ENCODE measurements at places on chromosomes 5 and 9.

- no peaks in the 10 kb centered on the region for H3K27me3 ChIP-seq
- no peaks in the 10 kb centered on the region for H3K36me3 ChIP-seq
- no peaks in the 10 kb centered on the region for H3K4me1 ChIP-seq
- H3K4me3 ChIP-seq, result no peak overlapping the region
- no peak overlapping the region for H3K27ac ChIP-seq
Observed at GRCh38 chr5:115579747-115580173, 22.5 kb downstream of the TICAM2 start.

DNA sequence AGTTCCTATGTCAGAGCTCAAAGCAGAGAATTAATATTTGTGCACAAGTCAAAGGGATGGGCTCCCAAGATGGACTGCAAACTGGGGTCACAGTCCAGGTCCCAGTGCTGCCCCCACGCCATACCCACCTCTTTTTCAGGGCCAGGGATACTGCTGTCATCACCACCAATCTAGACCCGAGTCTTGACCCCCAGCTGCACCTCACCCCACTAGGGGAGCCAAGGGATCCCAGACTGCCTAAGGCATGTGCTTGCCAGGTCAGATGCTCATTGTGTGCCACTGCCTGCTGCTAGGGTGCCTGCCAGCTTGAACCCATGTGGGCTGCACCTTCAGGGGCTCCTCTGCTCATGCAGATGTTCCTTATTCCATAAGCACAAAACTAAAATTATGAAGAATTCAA, 215.6 kb upstream of the NREP start:
- no peaks in the 10 kb centered on the region for H3K27me3 ChIP-seq
- no peak for DNase-seq
- no peak overlapping the region for H3K27ac ChIP-seq
- H3K4me1 ChIP-seq, result no peaks in the 10 kb centered on the region
- no peak overlapping the region for H3K4me3 ChIP-seq

DNA sequence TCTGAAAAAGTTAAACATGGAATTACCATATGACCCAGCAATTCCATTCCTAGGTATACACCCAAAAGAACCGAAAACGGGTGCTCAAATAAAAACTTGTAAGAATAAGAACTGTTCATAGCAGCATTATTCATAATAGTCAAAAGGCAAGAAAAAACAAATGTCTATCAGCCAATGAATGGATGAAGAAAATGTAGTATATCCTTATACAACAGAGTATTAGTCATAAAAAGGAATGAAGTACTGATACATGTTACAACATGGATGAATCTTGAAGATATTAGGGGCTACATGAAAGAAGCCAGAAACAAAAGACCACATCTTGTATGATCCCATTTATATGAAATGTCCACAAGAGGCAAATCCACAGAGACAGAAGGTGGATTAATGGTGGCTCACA, 15.6 kb upstream of the BRD3 start:
- H3K27me3 ChIP-seq, result no peaks in the 10 kb centered on the region
- no peak overlapping the region for H3K27ac ChIP-seq
- no peaks in the 10 kb centered on the region for H3K4me1 ChIP-seq
- DNase-seq, result no peak
- no peaks in the 10 kb centered on the region for H3K36me3 ChIP-seq

- no peak for DNase-seq
- no peak overlapping the region for H3K4me3 ChIP-seq
- no peaks in the 10 kb centered on the region for H3K27me3 ChIP-seq
- no peaks in the 10 kb centered on the region for H3K4me1 ChIP-seq
Observed at GRCh38 chr5:175484829-175485228, 6.5 kb downstream of the SFXN1 start.

DNA sequence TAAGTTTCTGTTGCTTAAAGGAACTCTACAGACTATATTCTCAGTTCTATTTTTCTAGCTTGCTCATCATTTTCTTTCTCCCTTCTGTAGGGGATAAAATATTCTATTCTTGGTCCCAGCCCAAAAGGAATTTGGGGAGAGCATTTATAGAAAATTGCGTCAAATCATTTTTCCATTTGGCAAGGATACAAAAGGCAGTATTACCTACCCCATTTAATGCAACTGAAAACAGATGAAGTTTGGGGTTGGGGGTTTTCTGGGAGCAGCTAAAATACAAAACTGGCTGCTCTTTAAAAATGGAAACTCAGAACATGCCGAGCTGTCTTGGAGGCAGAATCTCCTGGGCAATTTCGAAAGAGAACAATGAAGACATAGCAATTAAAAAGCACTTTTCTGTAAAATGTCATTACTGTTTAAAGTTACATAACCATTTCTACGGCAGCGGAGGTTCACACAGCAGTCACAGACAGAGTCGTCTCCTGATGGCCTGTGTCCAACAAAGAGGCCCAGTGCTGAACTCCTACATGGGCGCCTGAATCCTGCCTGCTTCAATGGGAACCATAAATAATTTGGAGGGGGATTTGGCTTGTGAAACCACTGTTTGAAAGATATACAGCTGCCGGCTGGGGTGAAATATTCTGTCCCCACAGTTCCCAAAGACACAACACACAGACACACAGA, 152.4 kb downstream of the BRINP1 start:
- H3K4me3 ChIP-seq, result no peak overlapping the region
- no peaks in the 10 kb centered on the region for H3K27me3 ChIP-seq

DNA sequence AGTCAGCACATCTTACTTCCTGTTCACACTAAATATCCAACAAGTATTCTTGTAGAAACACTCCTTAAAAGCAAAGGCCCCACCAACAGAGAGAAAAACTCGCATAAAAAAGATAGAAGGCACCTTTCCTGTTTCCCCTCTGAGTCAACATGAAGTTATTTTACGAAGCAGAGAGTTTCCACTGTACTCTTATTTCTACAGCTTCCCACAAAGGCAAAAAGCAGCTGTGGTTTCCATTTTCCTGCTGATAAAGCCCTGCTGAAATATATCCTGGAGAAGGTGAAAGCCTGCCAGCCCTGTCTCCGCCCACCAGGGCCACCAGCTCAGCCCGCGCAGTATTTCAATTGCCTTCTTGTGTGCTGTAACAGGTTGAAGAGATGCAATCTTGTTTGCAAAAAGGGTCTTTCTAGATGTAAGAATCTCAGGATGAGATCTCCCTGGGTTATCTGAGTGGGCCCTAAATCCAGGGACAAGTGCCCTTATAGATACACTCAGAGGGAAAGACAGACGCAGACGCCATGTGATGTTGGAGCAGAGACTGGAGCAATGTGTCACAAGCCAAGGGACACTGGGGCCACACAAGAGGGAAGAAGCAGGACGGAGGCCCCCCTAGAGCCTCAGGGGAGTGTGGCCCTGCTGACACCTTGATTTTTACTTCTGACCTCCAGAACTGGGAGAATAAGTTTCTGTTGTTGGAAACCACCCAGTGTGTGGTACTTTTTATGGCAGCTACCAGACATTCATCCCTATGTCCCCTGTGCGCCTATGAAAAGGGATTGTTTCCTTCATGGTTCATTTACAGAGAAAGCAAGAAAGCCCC, 19.9 kb downstream of the SEMA4D start:
- no peaks in the 10 kb centered on the region for H3K4me1 ChIP-seq
- H3K27ac ChIP-seq, result peak overlapping the region; percentile 63
- H3K27me3 ChIP-seq, result no peaks in the 10 kb centered on the region
- DNase-seq, result peak; percentile 39
- H3K36me3 ChIP-seq, result no peaks in the 10 kb centered on the region

Data from uterus (tissue), 4 donors.